ENCODE measurements at places on chromosomes 2 and 18. TPM values are rescaled to one million over a fixed set of nuclear protein-coding genes. Genes with fewer than 3 reads are reported as not detected.

CYBRD1 gene
- total RNA-seq, result 396 TPM

CDH2 gene
- total RNA-seq, result 6.9 TPM

CRYBA2 gene
- total RNA-seq, result not detected

SCG2 gene
- 1.7 TPM for total RNA-seq

MAPK4 gene
- total RNA-seq, result 1.7 TPM

- no peaks in the 10 kb centered on the region for H3K36me3 ChIP-seq
- H3K4me1 ChIP-seq, result no peaks in the 10 kb centered on the region
- H3K27me3 ChIP-seq, result no peaks in the 10 kb centered on the region
- no peak overlapping the region for H3K4me3 ChIP-seq
- no peak for DNase-seq
Measured at GRCh38 chr18:61782545-61782944, 110.3 kb downstream of the RNF152 start.

DNA sequence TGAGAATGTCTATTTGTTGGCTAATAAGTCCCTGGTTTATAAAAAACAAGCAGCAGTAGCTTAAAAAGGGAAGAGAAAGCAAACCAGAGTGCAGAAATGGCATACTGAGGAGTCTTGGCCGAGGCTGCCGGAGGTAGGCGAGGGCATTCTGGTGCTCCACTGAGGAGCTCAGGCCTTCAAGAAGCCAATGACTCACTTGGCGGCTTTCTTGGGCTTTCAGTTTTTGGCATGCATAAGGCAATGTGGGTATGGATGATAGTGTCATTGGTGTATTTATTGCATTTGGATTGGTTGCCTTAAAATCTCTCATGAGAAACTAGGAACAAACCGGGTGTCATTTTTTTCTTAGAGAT is 119.6 kb upstream of the ARL5A start:
- H3K4me1 ChIP-seq, result peaks cover 12% of the 10 kb centered on the region
- no peaks in the 10 kb centered on the region for H3K27me3 ChIP-seq
- peak overlapping the region; percentile 94 for H3K27ac ChIP-seq
- DNase-seq, result peak; percentile 84
- no peak overlapping the region for H3K4me3 ChIP-seq

DNA sequence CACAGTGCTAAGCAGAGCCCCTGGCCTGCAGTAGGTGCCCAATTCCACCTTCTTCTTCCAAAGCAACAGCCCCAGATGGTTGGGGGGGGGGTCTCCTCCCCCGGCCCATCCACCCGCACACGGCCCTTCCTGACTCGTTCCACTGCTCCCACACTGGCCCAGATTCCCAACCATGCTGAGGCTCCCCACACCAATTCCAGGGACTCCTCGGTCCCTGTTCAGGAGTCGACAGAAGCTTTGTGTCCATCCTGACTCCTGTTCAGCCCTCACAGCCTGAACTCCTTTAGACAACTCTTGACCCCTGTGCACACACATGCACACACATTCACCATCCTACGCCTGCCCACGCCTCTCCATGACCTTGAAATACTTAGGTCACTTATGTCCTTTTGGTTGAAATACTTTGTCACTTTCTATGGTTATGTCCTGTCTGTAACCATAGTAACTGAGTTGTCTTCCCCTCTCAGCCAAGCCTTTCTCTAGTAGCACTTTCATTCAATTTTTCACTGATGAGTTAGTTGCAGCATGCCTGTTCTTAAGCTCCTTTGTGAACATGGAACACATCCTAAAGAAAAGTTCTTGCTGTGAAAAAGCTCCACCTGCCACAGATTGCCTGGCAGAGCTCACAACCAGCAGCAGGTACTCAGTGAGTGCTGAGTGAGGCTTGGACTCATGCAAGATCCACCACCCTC is 225.8 kb downstream of the SEPTIN10 start:
- H3K4me1 ChIP-seq, result no peaks in the 10 kb centered on the region
- H3K36me3 ChIP-seq, result no peaks in the 10 kb centered on the region
- H3K4me3 ChIP-seq, result no peak overlapping the region
- H3K27ac ChIP-seq, result no peak overlapping the region
- H3K27me3 ChIP-seq, result no peaks in the 10 kb centered on the region

- no peak overlapping the region for H3K4me3 ChIP-seq
- H3K27me3 ChIP-seq, result no peaks in the 10 kb centered on the region
- no peaks in the 10 kb centered on the region for H3K36me3 ChIP-seq
- no peaks in the 10 kb centered on the region for H3K4me1 ChIP-seq
- no peak overlapping the region for H3K27ac ChIP-seq
Measured at GRCh38 chr2:239531456-239532241, 130.8 kb upstream of the HDAC4 start.

GRCh38 chr2:222651718-222652418 is 4.0 kb downstream of the FARSB start:
- no peak overlapping the region for H3K27ac ChIP-seq
- no peaks in the 10 kb centered on the region for H3K36me3 ChIP-seq
- no peaks in the 10 kb centered on the region for H3K27me3 ChIP-seq
- no peaks in the 10 kb centered on the region for H3K4me1 ChIP-seq
- no peak for DNase-seq

GRCh38 chr2:239984421-239985194 is 40.5 kb downstream of the NDUFA10 start:
- no peak for DNase-seq
- no peak overlapping the region for H3K27ac ChIP-seq
- H3K36me3 ChIP-seq, result peaks cover 6% of the 10 kb centered on the region
- no peaks in the 10 kb centered on the region for H3K27me3 ChIP-seq
- H3K4me1 ChIP-seq, result no peaks in the 10 kb centered on the region

DNA sequence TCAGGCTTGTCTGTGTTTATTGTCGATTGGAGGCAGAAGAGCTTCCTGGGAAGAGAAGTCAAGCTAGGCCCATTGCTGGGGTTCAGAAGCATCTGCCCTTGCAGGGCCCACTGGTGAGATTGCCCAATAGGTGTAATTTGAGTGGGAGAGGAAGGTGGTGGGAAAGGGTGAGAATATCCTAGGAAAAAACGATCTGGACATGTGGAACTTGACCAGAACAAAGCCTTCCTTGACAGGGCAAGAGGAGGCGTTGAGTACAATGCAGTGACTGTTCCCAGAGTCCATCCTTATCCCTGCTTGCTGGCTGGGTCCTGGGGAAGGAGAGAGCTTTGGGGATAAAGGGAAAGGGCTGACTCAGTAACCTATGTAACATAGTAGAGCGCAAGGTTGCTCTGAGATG is 27.1 kb downstream of the NABP1 start:
- no peak for DNase-seq
- no peaks in the 10 kb centered on the region for H3K36me3 ChIP-seq
- H3K4me3 ChIP-seq, result no peak overlapping the region
- H3K27me3 ChIP-seq, result no peaks in the 10 kb centered on the region
- H3K27ac ChIP-seq, result no peak overlapping the region
- H3K4me1 ChIP-seq, result no peaks in the 10 kb centered on the region
